ENCODE measurements at places on chromosomes 11 and 22. TPM values are rescaled to one million over a fixed set of nuclear protein-coding genes. Genes with fewer than 3 reads are reported as not detected.
A peak's percentile ranks its signal among the peaks of the same experiment; 100 is the strongest.

DNA sequence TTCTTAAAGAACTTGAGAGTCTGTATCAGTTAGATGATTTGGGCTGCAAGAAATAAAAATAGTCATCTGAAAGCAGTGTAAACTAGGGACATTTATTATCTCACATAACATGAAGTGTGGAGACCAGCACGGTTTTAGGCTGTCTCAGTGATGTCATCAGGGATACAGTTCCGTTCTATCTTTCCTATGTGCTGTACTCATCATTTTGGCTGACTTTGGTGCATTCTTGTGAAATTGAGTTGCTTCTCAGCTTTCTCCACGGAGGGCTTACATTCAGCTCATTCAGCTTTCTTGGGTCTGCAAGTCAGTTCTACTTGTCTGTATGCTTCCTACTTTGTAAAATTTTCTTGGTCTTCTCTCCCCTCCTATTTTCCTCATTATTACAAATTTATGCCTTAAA is 51.8 kb upstream of the LIN7C start:
- no peak overlapping the region for H3K27ac ChIP-seq
- no peaks in the 10 kb centered on the region for H3K36me3 ChIP-seq

DNA sequence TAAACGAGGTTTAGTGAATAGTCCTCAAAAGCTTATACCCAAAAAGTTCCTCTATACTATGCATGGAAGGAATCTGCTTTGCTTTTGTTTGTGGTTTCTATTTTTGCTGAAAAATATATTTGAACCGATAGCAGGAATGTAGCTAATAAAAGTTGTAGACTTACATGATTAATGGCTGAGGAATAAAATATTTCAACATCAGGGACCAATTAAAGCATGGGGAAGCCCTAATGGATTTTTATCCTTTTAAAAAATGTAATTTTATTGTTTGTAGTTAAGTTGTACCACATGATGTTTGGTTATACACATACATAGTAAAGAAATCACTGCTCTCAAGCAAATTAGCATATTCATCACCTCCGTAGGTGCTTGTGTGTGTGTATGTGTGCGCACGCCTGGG is 295.3 kb upstream of the CNTN5 start:
- H3K4me3 ChIP-seq = no peak overlapping the region
- H3K27ac ChIP-seq = no peak overlapping the region
- no peaks in the 10 kb centered on the region for H3K36me3 ChIP-seq
- DNase-seq = no peak

DNA sequence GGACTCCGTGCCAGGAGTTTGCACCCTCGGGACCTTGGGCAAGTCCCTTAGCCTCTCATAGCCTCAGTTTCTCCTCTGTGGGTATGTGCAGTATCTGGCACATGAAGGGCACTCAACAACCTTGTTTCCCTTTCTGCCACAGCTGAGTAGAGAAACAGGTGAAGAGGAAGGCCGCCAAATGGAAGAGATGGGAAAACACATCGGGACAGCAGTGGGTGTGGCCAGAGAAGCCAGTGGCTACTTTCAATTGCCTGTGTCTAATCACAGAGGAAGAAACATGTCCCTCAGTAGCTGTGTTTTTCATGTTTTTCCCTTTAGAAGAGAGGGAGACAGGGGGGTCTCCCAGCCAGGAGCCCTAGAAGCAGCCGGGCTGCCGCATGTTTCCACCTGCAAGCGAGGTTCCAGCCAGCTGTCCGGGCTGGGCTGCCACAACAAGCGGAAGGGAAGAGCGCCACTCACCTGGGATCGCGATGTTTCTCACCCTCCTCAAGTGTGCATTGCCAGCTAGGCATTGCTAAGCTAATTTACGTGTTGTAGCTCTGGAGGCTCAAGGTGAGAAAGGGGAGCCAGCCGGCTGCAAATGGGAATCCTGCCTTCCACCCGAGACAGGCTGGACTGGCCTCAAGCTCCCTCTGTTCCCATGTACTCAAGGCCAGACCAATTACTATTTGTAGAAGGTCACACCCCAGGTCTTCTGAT is 16.7 kb downstream of the ASPHD2 start:
- no peak overlapping the region for H3K4me3 ChIP-seq
- no peaks in the 10 kb centered on the region for H3K27me3 ChIP-seq
- no peaks in the 10 kb centered on the region for H3K4me1 ChIP-seq

- H3K27ac ChIP-seq = no peak overlapping the region
- no peak for DNase-seq
- no peaks in the 10 kb centered on the region for H3K27me3 ChIP-seq
- no peaks in the 10 kb centered on the region for H3K36me3 ChIP-seq
- H3K4me1 ChIP-seq = no peaks in the 10 kb centered on the region
These were observed 57.4 kb upstream of the WNT11 start for GRCh38 chr11:76263657-76264056.

GRCh38 chr11:33690290-33691065 is 10.1 kb downstream of the C11orf91 start:
- H3K4me1 ChIP-seq = peaks cover 13% of the 10 kb centered on the region
- no peak overlapping the region for H3K4me3 ChIP-seq
- no peaks in the 10 kb centered on the region for H3K36me3 ChIP-seq
- H3K27ac ChIP-seq = peak overlapping the region; percentile 75
- peak; percentile 63 for DNase-seq

DNA sequence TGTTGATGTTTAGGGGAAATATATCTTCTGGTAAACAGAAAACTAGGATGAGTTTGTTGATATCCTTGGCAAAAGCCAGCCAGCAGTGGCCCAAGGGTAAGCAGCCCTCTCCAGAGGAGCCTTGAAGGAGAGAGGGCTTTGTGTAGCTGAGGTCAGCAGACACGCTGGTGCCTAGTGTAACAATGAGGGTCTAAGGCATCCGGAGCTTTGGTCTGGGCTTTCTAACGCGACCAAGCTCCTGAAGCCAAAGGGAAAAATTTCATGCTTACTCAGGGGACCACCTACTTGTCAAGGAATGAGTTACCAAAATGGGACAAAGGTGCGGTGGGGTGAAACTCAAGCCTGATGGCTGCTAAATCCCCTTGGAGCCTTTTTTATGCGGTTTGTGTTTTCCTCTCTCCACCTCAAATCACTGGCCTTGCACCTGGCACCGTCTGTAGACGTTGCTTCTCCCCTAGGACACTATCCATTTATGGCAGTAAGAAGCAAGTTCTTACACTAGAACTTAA is 134.9 kb downstream of the DBX1 start:
- no peak overlapping the region for H3K27ac ChIP-seq
- H3K27me3 ChIP-seq = no peaks in the 10 kb centered on the region
- H3K36me3 ChIP-seq = no peaks in the 10 kb centered on the region

- H3K27ac ChIP-seq = no peak overlapping the region
- no peak for DNase-seq
- H3K4me1 ChIP-seq = peaks cover 2% of the 10 kb centered on the region
- no peaks in the 10 kb centered on the region for H3K36me3 ChIP-seq
- H3K4me3 ChIP-seq = no peak overlapping the region
- H3K27me3 ChIP-seq = no peaks in the 10 kb centered on the region
These were observed 1.3 kb upstream of the BBS1 start for GRCh38 chr11:66509131-66509561.

DNA sequence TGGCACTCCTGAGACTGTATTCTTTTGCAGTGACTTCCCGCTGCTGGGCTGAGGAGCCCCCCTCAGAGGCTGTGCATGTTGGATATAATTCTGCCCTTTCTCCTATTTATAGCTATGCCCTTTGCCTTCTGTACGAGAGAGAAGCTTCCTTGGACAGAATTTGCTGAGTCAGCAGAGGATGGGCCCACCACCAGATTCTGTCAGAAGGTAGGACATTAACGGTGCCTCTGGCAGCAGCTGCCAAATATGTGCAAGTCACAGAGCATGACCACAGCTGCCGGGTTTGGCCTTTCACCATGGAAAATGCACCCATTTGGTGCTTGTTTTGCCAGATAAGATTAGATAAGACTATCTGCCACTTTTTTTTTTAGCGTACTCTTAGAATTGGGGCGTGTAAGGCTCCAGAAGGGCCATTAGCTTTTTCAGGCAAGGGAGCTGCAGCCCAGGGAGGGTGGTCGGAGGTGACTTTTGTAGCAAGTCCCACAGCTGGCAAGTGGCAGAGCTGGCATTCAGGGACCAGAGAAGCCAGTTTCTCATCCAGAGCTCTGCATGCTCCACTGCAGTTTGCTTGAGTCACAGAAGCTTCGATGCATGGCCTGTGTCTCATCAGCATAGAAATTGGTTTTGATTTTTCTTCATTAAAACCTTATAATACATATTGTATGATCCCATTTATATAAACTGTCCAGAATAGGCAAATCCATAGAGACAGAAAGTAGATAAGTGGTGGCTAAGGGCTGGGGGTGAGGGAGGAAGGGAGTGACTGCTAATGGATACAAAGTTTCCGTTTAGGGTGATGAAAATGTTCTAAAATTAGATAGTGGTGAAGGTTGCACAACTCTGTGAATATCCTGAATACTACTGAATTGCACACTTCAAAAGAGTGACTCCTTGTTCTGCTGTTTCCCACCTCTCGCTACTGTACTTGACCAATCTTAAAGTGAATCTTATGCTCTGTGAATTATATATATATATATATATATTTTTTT is 15.8 kb downstream of the UPB1 start:
- no peak for DNase-seq
- no peak overlapping the region for H3K4me3 ChIP-seq
- H3K27me3 ChIP-seq = no peaks in the 10 kb centered on the region
- H3K4me1 ChIP-seq = no peaks in the 10 kb centered on the region

- H3K4me3 ChIP-seq = no peak within 1 kb of the TSS
- no peaks in the 10 kb centered on the region for H3K27me3 ChIP-seq
- no peaks in the 10 kb centered on the region for H3K4me1 ChIP-seq
- H3K27ac ChIP-seq = no peak within 1 kb of the TSS
These were observed at the start of gene CSRP3 for GRCh38 chr11:19201737-19202605. CSRP3 (minus strand) TSS chr11:19201983; CDS start chr11:19192448, 9,535 bp downstream.

- no peaks in the 10 kb centered on the region for H3K36me3 ChIP-seq
- no peak overlapping the region for H3K4me3 ChIP-seq
- H3K27ac ChIP-seq = no peak overlapping the region
- DNase-seq = peak; percentile 29
- H3K27me3 ChIP-seq = no peaks in the 10 kb centered on the region
- H3K4me1 ChIP-seq = no peaks in the 10 kb centered on the region
These were observed 4.4 kb downstream of the TP53I11 start for GRCh38 chr11:44946263-44946662.

DNA sequence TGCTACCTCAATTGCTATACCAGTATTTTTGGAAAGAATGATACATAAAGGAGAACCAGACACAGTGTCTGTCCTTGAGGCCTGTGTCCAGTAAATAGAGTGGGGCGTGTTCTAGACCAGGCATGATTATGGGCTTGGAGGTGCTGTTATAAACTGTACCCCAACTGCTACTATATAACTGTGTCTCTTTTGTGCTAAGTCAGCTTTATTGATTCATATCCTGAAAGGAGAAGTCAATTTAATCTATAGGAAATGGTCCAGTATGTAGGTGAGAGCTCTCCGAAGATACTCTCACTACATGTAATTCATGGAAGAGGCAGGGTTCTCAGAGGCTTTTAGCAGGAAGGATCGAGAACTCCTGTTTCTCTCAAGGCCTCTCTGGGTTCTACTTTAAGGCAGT is 334.3 kb downstream of the TMEM135 start:
- H3K36me3 ChIP-seq = no peaks in the 10 kb centered on the region
- H3K27me3 ChIP-seq = no peaks in the 10 kb centered on the region
- no peaks in the 10 kb centered on the region for H3K4me1 ChIP-seq
- H3K4me3 ChIP-seq = no peak overlapping the region
- no peak overlapping the region for H3K27ac ChIP-seq
- DNase-seq = no peak

GRCh38 chr11:67405688-67406339 is 1.9 kb downstream of the TBC1D10C start:
- H3K4me3 ChIP-seq = no peak overlapping the region
- peaks cover 1% of the 10 kb centered on the region for H3K4me1 ChIP-seq
- DNase-seq = no peak
- H3K36me3 ChIP-seq = no peaks in the 10 kb centered on the region
- no peak overlapping the region for H3K27ac ChIP-seq
- no peaks in the 10 kb centered on the region for H3K27me3 ChIP-seq

GRCh38 chr11:122523846-122524805 is 131.4 kb upstream of the UBASH3B start:
- no peaks in the 10 kb centered on the region for H3K36me3 ChIP-seq
- no peak for DNase-seq
- no peaks in the 10 kb centered on the region for H3K4me1 ChIP-seq
- H3K27ac ChIP-seq = no peak overlapping the region

DNA sequence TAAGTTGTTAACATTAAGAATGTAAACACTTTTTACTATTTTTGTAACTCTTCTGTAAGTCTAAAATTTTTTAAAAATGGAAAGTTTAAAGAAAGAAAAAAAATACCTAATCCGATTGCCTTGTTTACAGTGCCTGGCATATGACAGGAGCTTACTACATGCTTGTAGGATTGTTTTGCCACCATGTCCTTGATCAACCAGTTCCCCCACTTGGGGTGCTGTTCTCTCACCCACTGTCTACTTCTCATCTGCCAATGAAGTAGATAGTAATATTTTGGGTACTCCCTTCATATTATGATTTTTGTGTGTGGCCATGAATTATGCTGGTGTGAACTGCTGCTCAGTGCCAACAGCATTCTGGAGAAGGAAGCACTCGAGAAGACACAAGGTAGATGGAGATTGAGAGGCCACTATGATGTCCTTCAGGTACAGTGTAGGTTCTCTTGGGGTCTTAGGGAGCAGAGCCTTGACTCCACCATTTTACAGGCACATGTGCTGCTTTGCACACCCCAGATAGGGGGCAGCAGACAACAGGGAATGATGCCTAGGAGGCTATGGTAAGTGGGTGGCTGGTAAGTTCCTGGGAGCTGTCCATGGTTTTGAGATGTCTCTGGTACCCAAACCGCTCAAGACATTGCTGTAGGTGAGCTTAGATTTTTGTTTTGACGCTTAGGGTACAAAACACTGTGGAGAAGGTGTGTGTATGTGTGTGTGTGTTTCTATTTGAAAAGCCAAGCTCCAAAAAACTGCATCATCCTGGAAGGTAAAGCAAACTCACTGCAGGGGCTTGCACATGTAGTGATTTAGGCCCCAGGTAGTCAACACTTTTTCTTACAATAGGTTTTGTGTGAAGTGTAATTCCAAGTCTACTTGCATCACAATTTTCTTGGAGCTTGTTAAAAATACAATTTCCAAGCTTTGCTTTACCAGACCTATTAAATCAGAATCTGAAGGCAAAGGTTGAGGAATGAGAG is 494.5 kb upstream of the LARGE1 start:
- H3K27me3 ChIP-seq = no peaks in the 10 kb centered on the region
- H3K36me3 ChIP-seq = no peaks in the 10 kb centered on the region

GRCh38 chr11:92552942-92553341 is 328.3 kb downstream of the FAT3 start:
- no peak for DNase-seq
- H3K36me3 ChIP-seq = no peaks in the 10 kb centered on the region
- H3K4me3 ChIP-seq = no peak overlapping the region

The HTR3A gene
- total RNA-seq = not detected

The NXPE4 gene
- total RNA-seq = not detected

The CCDC73 gene
- 1.1 TPM for total RNA-seq

The GPR152 gene
- not detected for total RNA-seq

The OR6A2 gene
- 0.20 TPM for total RNA-seq

The LRP5 gene
- total RNA-seq = 54.4 TPM

The CRYBB3 gene
- total RNA-seq = 0.69 TPM

The CNIH2 gene
- 1.2 TPM for total RNA-seq

The HBB gene
- total RNA-seq = 58.5 TPM

The PRR33 gene
- not detected for total RNA-seq

The CHEK1 gene
- total RNA-seq = 0.24 TPM

The FEN1 gene
- total RNA-seq = 8.4 TPM

Measured in ovary (tissue), 10 donors.